ENCODE measurements at places on chromosomes 6 and 20. TPM values are rescaled to one million over a fixed set of nuclear protein-coding genes. Genes with fewer than 3 reads are reported as not detected.

EYS gene
- total RNA-seq, result not detected

LBP gene
- under 0.01 TPM for total RNA-seq

ID1 gene
- 27.4 TPM for total RNA-seq

SMLR1 gene
- total RNA-seq, result not detected

DEFB132 gene
- not detected for total RNA-seq

OR2B6 gene
- 0.17 TPM for total RNA-seq

SLC35D3 gene
- total RNA-seq, result not detected

GMPR gene
- total RNA-seq, result 7.2 TPM

TMEM63B gene
- 42.1 TPM for total RNA-seq

CDK5RAP1 gene
- 23.8 TPM for total RNA-seq

HRH3 gene
- not detected for total RNA-seq

PRRT1 gene
- 0.33 TPM for total RNA-seq

HTR1B gene
- total RNA-seq, result not detected

HLA-DQA1 gene
- not detected for total RNA-seq

PSMB8 gene
- total RNA-seq, result 77.3 TPM

TP53TG5 gene
- total RNA-seq, result under 0.01 TPM

ZFP57 gene
- not detected for total RNA-seq

RPL7L1 gene
- total RNA-seq, result 108 TPM

RIPOR3 gene
- total RNA-seq, result 4.1 TPM

CLIC5 gene
- not detected for total RNA-seq

C20orf144 gene
- under 0.01 TPM for total RNA-seq

SIRPA gene
- 25.1 TPM for total RNA-seq

NKX2-2 gene
- total RNA-seq, result not detected

NMBR gene
- under 0.01 TPM for total RNA-seq

KATNA1 gene
- total RNA-seq, result 36.2 TPM

PROKR2 gene
- total RNA-seq, result not detected

KCNK16 gene
- not detected for total RNA-seq

CLPSL2 gene
- not detected for total RNA-seq

ZBTB46 gene
- total RNA-seq, result 4.5 TPM

C20orf173 gene
- not detected for total RNA-seq

BNIP5 gene
- total RNA-seq, result not detected

CRISP3 gene
- not detected for total RNA-seq

CTCFL gene
- total RNA-seq, result not detected

CCR6 gene
- not detected for total RNA-seq

CST2 gene
- total RNA-seq, result not detected

NKAPL gene
- 3.3 TPM for total RNA-seq

PHF20 gene
- total RNA-seq, result 40.1 TPM

VPS52 gene
- 33.4 TPM for total RNA-seq

GGTLC1 gene
- not detected for total RNA-seq

PARD6B gene
- total RNA-seq, result 1.0 TPM

SOX18 gene
- total RNA-seq, result not detected

ADGRF1 gene
- total RNA-seq, result not detected

OR2H1 gene
- total RNA-seq, result not detected

CST11 gene
- total RNA-seq, result not detected

SASH1 gene
- total RNA-seq, result 38.6 TPM

TRAPPC3L gene
- total RNA-seq, result under 0.01 TPM

RCAN2 gene
- total RNA-seq, result 5.6 TPM

LGSN gene
- total RNA-seq, result under 0.01 TPM

IL17A gene
- not detected for total RNA-seq

SAMD10 gene
- 0.99 TPM for total RNA-seq

CPXM1 gene
- total RNA-seq, result 0.50 TPM

NUDT3 gene
- 11.6 TPM for total RNA-seq

CASP8AP2 gene
- total RNA-seq, result 12.8 TPM

PNLDC1 gene
- not detected for total RNA-seq

TMEM244 gene
- not detected for total RNA-seq

CNR1 gene
- total RNA-seq, result not detected

All from fibroblast of lung (primary cell).